ENCODE measurements at places on chromosomes 11 and 22.

DNA sequence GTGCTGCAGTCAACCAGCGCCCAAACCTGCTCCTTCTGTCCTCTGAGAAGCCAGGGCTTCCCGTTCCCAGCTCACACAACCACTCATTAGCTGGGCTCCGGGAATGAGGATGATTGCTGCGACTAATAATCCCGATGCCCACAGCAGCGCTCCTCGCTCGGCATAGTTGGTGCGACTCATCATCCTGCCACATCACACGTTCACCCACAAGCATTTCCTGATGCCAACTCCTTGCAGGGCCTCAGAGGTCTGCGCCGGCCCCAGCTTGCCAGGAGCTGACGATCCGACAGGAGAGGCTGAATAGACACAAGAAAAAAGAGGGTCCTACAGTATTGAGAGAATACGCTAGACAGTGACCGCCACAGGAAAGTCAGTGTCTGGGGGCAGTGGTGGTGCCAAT is 10.6 kb upstream of the CSNK1E start:
- DNase-seq, result no peak

GRCh38 chr22:49349841-49350381 is 477.8 kb downstream of the BRD1 start:
- DNase-seq, result no peak

GRCh38 chr11:126646701-126647557 is 291.4 kb downstream of the ST3GAL4 start:
- no peak for DNase-seq

GRCh38 chr11:68658661-68659060 is 25.7 kb upstream of the GAL start:
- no peak for DNase-seq

GRCh38 chr11:115104851-115105453 is 399.3 kb downstream of the CADM1 start:
- DNase-seq, result peak; percentile 64

GRCh38 chr11:109728056-109728455 is 306.1 kb downstream of the C11orf87 start:
- DNase-seq, result no peak

GRCh38 chr11:108432783-108433182 is 34.5 kb downstream of the C11orf65 start:
- DNase-seq, result no peak

DNA sequence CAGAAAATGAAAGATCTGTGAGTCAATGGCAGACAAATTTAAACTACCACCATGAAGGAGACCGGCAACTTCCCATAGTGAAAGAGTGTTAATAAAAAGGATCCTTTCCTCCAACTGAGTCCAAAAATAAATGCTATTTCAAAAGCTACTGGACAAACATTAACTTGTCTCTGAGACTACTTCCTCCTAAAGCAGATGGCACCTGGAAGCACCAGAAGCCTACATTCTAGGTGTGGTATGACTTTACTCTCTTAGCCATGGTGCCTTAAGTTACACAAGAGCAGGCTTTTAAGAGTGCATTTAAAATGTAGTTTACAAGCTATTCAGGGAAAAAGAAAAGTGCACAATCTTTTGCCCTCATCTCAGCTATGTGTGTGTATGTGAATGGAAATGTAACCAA is 2.5 kb downstream of the ARHGAP32 start:
- no peak for DNase-seq

GRCh38 chr11:81253244-81253643 is 1480.4 kb downstream of the FAM181B start:
- no peak for DNase-seq

- no peak for DNase-seq
These were observed 1394.7 kb downstream of the BRD1 start for GRCh38 chr22:48432781-48433518.

All from DMS79 (cell line).